Stimulated activated CD4-positive, alpha-beta T cell treated with anti-CD3 and anti-CD28 coated beads, Interleukin-1b, Interleukin-23, amount 100 ng/mL, for 24 hours (primary cell): ENCODE measurements at places on chromosomes 2 and 18.

GRCh38 chr2:170307052-170307451, 129.1 kb downstream of the MYO3B start:
- no peak for DNase-seq

DNA sequence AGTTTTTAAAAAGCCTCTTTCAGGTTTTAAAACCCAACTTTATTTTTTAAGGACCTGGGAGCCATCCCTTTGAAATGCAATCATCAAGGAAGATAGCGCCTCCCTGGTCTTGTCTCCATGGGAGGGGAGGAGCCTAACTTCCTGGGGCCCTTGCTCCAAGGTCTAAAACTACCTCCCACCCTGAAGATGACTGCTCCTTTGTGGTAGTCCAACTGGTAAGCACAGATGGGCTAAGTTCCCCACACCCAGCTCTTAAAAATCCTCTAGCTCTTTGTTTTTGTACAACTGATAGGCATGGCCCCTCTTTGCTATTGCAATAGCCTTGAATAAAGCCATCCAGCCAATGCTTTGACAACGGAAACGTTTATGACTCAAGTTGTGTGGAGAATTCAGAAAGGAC, 716.8 kb downstream of the CBLN2 start:
- DNase-seq = no peak

GRCh38 chr2:223725494-223725893, 111.9 kb downstream of the AP1S3 start:
- DNase-seq = no peak

- no peak for DNase-seq
Observed at GRCh38 chr2:237702441-237703391, 75.3 kb downstream of the LRRFIP1 start.

GRCh38 chr2:44834656-44835055, 106.8 kb upstream of the SIX3 start:
- no peak for DNase-seq

GRCh38 chr2:224596289-224596688, 11.1 kb upstream of the CUL3 start:
- DNase-seq = no peak

DNA sequence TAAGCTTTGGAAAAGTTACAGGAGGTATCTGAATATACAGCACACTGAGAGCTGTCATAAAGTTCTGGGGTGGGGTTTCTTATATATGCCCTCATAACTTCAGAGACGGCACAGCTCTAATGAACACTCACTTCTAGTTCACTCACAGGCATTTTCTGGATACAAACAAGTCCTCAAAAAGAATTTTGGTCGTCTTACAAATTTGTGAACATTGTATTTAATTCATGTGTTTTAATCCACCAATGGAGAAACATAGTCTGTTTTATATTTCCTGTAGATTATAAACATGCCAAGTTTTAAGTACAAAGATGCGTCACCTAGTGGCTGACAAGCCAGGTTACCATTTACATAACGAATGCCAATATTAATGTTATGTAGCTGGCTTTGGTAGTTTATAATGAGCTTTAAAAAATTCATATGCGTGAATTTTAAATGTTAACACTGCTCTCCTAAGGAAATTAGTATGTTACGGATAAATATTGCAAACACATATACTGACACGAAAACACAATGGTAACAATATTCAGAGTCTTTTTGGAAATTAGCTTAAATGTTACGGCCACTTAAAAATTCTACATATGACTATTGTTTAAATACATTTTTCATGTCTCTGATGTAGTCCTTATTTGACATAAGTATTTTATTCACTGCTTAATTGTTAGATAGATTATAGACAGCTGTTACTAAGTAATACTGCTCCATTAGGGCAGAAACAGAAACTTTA, 2.5 kb downstream of the COL3A1 start:
- no peak for DNase-seq

- DNase-seq = no peak
Observed at GRCh38 chr2:141611981-141612380, 518.8 kb downstream of the LRP1B start.
